ENCODE measurements at places on chromosomes 3 and 15.
A peak's percentile ranks its signal among the peaks of the same experiment; 100 is the strongest.

DNA sequence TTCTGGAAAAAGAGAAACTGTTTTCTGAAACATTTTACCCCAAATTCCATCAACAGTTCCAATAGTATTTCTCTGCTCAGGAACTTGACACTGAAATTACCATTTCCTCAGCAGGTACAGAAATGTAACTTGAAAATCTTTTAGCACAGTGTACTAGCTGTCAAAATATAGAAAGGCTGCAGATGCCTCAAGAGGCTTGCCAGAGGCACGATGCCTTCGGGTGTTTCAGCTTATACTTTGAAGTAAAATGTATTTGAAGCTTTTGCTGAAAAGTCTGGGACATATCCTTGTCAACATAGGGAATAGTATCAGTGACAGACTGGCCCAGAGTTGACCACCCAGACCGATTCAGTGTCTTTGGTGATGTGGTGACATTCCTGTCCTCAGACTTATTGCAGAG is 154.4 kb upstream of the CHRM5 start:
- no peak overlapping the region for H3K4me3 ChIP-seq
- no peak overlapping the region for H3K27ac ChIP-seq
- H3K4me1 ChIP-seq: no peaks in the 10 kb centered on the region

GRCh38 chr3:141246958-141247301 is 15.3 kb downstream of the PXYLP1 start:
- no peak for DNase-seq
- peaks cover 45% of the 10 kb centered on the region for H3K4me1 ChIP-seq
- H3K27ac ChIP-seq: peak overlapping the region; percentile 34
- H3K36me3 ChIP-seq: peaks cover 87% of the 10 kb centered on the region

DNA sequence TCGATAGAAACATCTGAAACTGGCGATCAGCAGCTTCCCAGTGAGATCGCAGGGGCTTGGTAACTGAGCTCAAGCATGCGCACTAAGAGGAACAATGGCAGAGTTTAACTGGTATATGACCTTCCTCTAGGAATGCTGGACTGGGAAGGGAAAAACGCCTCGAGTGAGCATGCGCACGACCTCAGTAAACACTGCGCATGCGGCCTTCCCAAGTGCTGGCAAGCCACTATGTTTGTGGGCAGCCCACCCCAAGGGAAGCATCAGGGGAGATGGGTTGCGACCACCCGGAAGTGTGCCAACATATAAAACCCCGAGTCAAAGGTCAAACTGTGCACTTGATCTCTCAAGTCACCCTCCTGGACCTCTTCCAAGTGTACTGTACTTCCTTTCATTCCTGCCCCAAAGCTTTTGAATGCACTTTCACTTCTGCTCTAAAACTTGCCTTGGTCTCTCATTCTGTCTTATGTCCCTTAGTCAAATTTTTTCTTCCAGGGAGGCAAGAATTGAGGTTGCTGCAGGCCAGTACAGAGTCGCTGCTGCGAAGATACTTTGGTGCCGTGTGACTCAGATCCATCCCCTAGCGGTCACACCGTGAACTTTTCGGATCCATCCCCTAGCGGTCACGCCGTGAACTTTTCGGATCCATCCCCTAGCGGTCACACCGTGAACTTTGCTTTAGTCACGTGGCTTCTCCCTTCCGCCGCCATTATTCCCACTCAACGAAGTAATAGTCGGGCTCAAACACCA is 243.3 kb downstream of the FAM43A start:
- peaks cover 6% of the 10 kb centered on the region for H3K27me3 ChIP-seq
- no peaks in the 10 kb centered on the region for H3K36me3 ChIP-seq
- H3K4me3 ChIP-seq: no peak overlapping the region
- no peaks in the 10 kb centered on the region for H3K4me1 ChIP-seq

DNA sequence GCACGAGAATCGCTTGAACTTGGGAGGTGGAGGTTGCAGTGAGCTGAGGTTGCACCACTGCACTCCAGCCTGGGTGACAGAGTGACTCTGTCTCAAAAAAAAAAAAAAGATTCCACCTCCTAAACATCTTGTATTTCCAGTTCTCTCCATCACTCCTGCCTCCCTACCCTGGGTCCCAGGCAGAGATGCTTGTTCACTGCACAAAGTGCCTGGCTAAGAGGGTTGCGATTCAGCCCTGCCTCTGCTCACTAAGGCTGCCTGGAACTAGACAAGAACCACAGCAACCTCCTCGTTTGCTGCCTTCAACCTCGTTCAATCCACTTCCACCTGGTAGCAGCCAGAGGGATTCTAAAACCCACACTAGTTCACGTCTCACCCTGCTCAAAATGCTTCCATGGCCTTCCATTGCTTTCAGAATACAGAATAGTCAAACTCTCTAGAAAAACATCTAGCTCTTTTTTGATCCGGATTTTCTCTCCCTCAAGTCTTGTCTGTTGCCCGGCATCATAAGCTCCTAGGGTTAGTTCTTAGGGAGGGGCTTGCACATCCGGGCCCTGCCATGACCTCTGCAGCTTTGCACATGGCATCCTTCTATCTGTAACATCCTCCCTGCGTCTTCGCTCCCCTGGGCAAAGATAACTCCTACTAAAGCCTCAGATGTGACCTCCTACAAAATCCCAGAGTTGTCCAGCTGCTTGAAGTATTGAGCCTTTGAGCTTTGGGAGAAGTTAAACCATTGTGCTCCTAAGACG is 1.0 kb upstream of the MCM2 start:
- H3K27ac ChIP-seq: peak overlapping the region; percentile 82
- H3K27me3 ChIP-seq: no peaks in the 10 kb centered on the region
- H3K4me3 ChIP-seq: peak overlapping the region; percentile 63
- H3K4me1 ChIP-seq: peaks cover 51% of the 10 kb centered on the region
- H3K36me3 ChIP-seq: peaks cover 34% of the 10 kb centered on the region
- peak; percentile 43 for DNase-seq

- no peak overlapping the region for H3K4me3 ChIP-seq
- H3K36me3 ChIP-seq: no peaks in the 10 kb centered on the region
- no peaks in the 10 kb centered on the region for H3K27me3 ChIP-seq
- DNase-seq: no peak
- no peak overlapping the region for H3K27ac ChIP-seq
- H3K4me1 ChIP-seq: no peaks in the 10 kb centered on the region
These were observed 73.2 kb downstream of the CORO2B start for GRCh38 chr15:68651916-68652525.

GRCh38 chr3:167067787-167068161 is 312.3 kb downstream of the ZBBX start:
- H3K27me3 ChIP-seq: no peaks in the 10 kb centered on the region
- DNase-seq: no peak
- H3K4me1 ChIP-seq: no peaks in the 10 kb centered on the region
- no peak overlapping the region for H3K27ac ChIP-seq

DNA sequence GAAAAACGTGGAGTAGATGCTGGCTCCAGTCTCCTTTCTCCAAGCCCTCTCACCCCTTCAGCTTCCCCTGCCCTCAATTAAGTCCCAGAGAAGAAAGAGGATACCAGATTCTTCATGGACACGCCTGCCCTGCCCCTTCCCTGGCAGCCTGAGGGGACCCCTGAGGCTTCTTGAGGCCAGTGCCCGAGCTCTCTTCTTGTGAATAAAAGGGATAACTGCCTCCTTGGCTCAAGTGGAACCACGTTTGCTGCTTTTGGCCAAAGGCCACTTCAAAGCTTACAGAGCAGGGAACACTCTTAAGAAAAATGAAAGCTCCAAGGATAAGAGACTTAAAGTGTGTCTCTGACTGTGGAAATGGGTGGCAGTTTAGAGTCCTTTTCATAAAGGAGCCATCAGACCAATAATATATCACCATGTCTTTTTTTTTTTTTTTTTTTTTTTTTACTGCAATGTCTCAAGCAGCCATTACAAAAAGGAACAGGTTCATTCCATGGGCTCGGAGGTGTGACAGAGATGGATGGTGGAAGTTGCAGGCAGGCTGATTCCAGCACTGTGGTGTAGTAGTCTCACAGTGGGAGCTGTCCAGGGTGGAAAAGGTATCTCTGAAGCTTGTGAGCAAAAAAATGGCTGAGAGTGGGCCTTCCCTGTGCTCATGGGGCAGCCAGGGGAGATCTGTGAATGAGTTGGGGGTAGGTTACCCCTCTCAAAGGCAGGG is 108.8 kb downstream of the SEMA5B start:
- H3K4me1 ChIP-seq: peaks cover 15% of the 10 kb centered on the region
- no peaks in the 10 kb centered on the region for H3K36me3 ChIP-seq
- no peak overlapping the region for H3K4me3 ChIP-seq
- H3K27me3 ChIP-seq: no peaks in the 10 kb centered on the region
- peak; percentile 14 for DNase-seq
- no peak overlapping the region for H3K27ac ChIP-seq

GRCh38 chr3:116863822-116864589 is 154.4 kb downstream of the TUSC7 start:
- peaks cover 2% of the 10 kb centered on the region for H3K4me1 ChIP-seq
- H3K4me3 ChIP-seq: no peak overlapping the region
- no peaks in the 10 kb centered on the region for H3K36me3 ChIP-seq
- no peak overlapping the region for H3K27ac ChIP-seq

- H3K27me3 ChIP-seq: no peaks in the 10 kb centered on the region
- no peak overlapping the region for H3K27ac ChIP-seq
- H3K36me3 ChIP-seq: no peaks in the 10 kb centered on the region
- peaks cover 65% of the 10 kb centered on the region for H3K4me1 ChIP-seq
- DNase-seq: no peak
- no peak overlapping the region for H3K4me3 ChIP-seq
These were observed 84.3 kb downstream of the CHST2 start for GRCh38 chr3:143203848-143204247.

DNA sequence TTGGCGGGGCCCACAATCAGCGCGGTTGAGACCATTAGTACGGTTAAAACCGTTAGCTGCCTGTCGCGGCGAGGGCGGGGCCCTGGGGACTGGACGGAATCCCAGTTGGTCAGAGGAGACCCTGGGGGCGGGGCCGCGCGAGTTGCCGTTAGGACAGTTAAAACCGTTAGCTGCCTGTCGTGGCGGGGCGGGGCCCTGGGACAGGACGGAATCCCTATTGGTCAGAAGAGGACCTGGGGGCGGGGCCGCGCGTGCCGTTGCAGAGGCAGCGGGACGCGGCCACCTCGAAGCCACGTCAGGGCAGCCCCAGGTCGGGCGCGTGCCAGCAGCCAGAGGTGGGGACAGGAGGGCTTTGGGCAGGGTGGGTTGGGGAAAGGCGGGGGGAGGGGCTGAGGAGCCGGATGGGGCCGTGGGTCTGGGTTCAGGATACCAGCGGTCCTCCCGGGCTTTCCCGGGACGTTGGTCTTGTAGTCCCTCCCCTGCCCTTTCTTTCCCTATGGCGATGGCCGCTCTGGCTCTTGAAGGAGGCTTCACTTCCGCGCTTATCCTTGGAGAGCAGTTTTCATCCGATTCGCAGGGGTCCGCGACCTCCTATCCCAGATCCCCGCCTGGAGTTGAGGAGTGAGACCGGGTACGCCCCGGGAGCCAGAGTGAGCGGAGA is 28.0 kb downstream of the KLHDC8B start:
- H3K4me1 ChIP-seq: no peaks in the 10 kb centered on the region
- H3K27me3 ChIP-seq: peaks cover 5% of the 10 kb centered on the region
- DNase-seq: no peak
- H3K27ac ChIP-seq: no peak overlapping the region
- H3K36me3 ChIP-seq: no peaks in the 10 kb centered on the region

GRCh38 chr3:4197670-4198069 is 105.5 kb upstream of the SETMAR start:
- no peak overlapping the region for H3K4me3 ChIP-seq
- no peak overlapping the region for H3K27ac ChIP-seq
- no peak for DNase-seq
- H3K36me3 ChIP-seq: no peaks in the 10 kb centered on the region

- H3K27ac ChIP-seq: no peak overlapping the region
- H3K4me1 ChIP-seq: no peaks in the 10 kb centered on the region
- no peak overlapping the region for H3K4me3 ChIP-seq
- 0 out of 2 replicates have a peak, but pooled peaks cover 3% of the 10 kb centered on the region for H3K36me3 ChIP-seq
These were observed 50.8 kb downstream of the CRYBG3 start for GRCh38 chr3:97872525-97873042.

GRCh38 chr3:179615458-179616173 is 11.0 kb downstream of the NDUFB5 start:
- DNase-seq: no peak
- H3K36me3 ChIP-seq: peaks cover 26% of the 10 kb centered on the region
- no peaks in the 10 kb centered on the region for H3K4me1 ChIP-seq
- H3K27ac ChIP-seq: no peak overlapping the region
- H3K4me3 ChIP-seq: no peak overlapping the region

DNA sequence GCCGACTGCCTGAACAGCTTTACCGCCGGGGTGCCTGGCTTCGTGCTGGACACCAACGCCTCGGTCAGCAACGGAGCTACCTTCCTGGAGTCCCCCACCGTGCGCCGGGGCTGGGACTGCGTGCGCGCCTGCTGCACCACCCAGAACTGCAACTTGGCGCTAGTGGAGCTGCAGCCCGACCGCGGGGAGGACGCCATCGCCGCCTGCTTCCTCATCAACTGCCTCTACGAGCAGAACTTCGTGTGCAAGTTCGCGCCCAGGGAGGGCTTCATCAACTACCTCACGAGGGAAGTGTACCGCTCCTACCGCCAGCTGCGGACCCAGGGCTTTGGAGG is 815 bp downstream of the SPINT1 start:
- no peak overlapping the region for H3K4me3 ChIP-seq
- H3K4me1 ChIP-seq: peaks cover 10% of the 10 kb centered on the region
- DNase-seq: no peak
- no peaks in the 10 kb centered on the region for H3K27me3 ChIP-seq

GRCh38 chr3:177427540-177427939 is 230.3 kb upstream of the TBL1XR1 start:
- H3K27ac ChIP-seq: peak overlapping the region; percentile 32
- H3K36me3 ChIP-seq: no peaks in the 10 kb centered on the region
- H3K4me3 ChIP-seq: no peak overlapping the region
- DNase-seq: no peak

DNA sequence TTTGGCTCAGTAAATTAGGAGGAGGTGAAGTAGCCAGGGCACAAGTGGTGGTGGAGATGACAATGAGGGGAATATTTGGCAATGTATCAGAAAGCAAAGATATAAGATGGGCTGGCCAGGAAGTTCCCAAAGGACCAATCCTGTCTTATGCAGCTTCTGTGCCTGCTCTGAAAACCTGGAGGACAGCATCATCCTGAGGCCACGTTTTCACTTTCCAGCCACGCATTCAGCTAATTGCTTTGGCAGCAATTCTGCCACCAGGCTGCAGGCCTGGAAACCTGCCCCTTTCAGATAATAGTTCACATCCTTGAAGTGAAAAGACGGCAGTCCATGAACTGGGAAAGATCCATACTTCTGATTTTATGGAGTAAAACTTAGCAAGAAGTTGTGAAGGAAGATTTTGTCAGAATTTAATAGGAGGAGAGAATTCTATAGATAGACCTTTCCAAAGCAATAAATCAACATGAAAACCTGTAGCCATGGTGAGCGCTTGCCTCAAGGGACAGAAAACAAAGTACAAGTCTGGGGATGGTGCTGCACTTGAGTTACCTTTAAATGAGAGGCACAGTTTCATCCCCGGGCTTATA is 682.5 kb downstream of the GRM7 start:
- no peaks in the 10 kb centered on the region for H3K4me1 ChIP-seq
- no peak overlapping the region for H3K27ac ChIP-seq
- H3K27me3 ChIP-seq: no peaks in the 10 kb centered on the region
- no peaks in the 10 kb centered on the region for H3K36me3 ChIP-seq

- no peak overlapping the region for H3K4me3 ChIP-seq
- no peak overlapping the region for H3K27ac ChIP-seq
- H3K4me1 ChIP-seq: no peaks in the 10 kb centered on the region
- no peaks in the 10 kb centered on the region for H3K27me3 ChIP-seq
These were observed 1.4 kb upstream of the RASL12 start for GRCh38 chr15:65069179-65069578.

Measured in DND-41 (cell line).